Cortex of kidney (tissue), 1 donor: ENCODE measurements at places on chromosomes 5 and 9.

- DNase-seq, result no peak
Measured at GRCh38 chr5:137708796-137709559, 26.9 kb downstream of the KLHL3 start.

- DNase-seq, result no peak
Measured at GRCh38 chr5:68273717-68274409, 58.3 kb downstream of the PIK3R1 start.

- no peak for DNase-seq
Measured at GRCh38 chr9:132260846-132261245, 93.9 kb downstream of the SETX start.

GRCh38 chr5:113271015-113271414 lies 163.8 kb downstream of the TSSK1B start:
- DNase-seq, result no peak

DNA sequence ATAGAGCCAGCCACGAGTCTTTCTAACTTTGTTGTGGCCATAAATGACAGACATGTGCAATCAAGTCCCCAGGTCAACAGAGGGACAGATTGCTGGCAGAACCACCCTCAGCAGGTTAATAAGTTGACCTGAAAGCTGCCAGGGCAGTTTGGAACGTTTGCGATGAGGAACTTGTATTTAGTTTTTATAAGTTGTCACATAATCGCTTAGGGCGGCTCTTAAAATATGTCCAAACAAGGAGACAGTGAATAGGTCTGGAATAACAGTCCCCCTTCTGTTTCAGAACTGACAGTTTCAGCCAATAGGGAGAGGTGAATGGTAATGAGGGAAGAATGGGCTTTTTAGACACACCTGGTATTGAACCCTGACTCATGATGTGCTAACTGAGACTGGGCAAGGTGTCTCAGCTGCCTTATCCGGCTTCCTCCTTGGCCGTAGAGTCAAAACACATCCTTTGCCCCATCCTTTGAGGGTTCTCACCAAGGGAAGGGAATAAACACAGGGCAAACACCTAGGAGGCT lies 33.6 kb upstream of the GABRP start:
- DNase-seq, result no peak

- DNase-seq, result no peak
Measured at GRCh38 chr5:146622391-146622790, 106.4 kb upstream of the GPR151 start.

GRCh38 chr5:115388240-115388639 lies 91.8 kb upstream of the CCDC112 start:
- DNase-seq, result no peak

- no peak for DNase-seq
Measured at GRCh38 chr9:3768712-3769457, 243.1 kb upstream of the RFX3 start.

DNA sequence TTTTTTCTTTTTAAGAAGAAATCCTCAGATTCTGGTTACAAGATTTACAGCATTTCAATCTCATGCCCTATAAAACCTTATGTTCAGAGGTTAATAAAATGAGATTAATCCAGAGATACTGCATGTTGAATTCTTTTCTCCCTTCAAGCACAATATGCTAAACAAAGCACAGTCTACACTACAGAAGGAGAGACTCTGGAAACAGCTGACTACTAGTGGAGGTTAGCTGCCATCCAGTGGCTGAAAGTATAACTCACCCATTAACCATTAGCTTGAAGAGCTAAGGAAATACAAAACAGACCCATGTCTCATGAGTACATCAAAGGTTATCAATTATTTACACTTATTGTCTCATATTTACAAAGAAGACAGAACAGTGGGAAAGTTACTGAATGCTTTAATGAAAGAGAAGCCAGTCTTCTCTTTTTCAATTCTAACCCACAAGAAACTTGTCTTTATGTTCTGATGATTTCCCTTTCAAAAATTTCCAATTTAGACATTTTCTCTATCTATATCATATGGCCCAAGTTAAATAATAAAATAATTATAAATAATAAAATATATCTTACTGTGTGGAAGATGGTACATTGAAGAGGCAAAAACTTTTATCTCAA lies 12.7 kb upstream of the DNAH5 start:
- no peak for DNase-seq

DNA sequence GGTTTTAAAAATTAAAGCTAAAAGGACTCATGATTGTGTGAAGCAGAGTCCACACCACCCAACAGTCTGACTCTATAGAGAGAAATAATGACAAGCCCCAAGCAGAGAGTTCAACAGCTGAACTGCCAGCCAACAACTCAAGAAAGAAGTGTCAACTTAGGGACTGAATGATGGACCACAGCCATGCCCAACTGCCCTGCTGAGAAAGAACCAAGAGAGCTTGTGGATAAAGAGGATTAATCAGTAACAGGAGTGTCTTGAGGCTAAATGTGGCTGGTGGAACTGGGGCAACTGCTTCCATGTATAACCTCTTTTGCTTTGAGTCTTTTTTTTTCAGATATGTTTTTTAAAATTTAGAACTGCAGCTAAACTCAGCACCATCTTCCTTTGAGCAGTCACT lies 109.3 kb downstream of the HSD17B3 start:
- DNase-seq, result no peak
